ENCODE measurements at places on chromosomes 11 and 22. TPM values are rescaled to one million over a fixed set of nuclear protein-coding genes. Genes with fewer than 3 reads are reported as not detected.

GRCh38 chr11:72975778-72976521, 161.7 kb downstream of the ATG16L2 start:
- peak; percentile 87 for DNase-seq

GRCh38 chr11:92558323-92558722, 333.7 kb downstream of the FAT3 start:
- DNase-seq, result no peak

ART5 gene
- total RNA-seq, result not detected

GRCh38 chr11:111978028-111978771, 41.1 kb downstream of the DIXDC1 start:
- DNase-seq, result peak; percentile 72

GRCh38 chr11:128715691-128716561, 22.1 kb downstream of the FLI1 start:
- DNase-seq, result no peak

DNA sequence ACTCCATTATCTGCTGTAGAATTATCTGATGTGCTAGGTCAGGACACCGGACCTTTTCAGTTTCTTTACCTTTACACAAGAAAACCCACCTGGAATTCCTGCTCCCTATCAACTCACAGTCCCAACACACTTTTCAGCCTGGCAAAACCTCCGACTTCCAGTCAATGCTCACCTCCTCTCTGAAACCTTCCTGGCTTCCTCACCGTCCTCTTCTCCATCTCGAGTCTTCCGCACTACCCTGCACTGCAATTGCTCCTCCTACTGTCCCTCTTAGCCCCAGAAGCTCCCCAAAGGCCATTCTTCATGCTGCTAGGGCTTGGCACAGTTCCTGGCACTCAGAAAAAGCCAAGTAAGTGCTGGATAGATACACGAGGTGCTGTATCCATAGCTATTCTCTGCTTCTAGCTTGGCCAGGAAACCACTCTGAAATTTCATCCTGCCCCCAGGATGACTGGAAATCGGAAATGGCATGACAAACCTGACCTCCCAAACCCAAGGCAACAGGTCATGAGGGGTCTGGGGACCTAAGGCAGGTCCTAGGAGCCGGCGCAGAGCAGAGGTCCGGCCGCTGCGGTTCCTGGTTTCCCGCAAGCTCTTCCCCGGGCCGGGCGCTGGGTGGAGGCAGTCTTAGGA, 702 bp downstream of the SYN3 start:
- DNase-seq, result no peak

DNA sequence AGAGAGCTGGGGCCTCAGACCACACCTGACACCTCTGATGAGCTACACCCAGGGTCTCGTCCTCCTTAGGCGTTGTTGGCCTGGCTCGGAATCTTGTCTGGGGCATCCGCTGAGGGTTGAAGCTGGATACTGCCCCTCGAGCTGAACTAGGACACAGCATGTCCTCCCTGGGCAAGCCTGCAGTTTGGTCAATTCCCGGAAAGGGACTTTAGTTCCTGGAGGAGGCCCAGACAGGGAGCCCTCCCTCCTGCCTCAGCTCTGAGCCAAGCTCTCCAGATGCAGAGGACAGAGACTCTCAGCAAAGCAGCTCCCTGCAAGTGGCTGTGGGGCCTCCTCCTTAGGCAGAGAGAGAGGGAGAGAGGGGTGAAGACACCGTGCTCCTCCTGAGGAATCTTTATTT, 4.9 kb downstream of the APOL3 start:
- DNase-seq, result no peak

- no peak for DNase-seq
Measured at GRCh38 chr11:90700789-90701439, 478.1 kb upstream of the CHORDC1 start.

GRCh38 chr22:45880091-45880715, 96.8 kb downstream of the WNT7B start:
- DNase-seq, result no peak

- DNase-seq, result peak; percentile 47
Measured at GRCh38 chr11:102204174-102204573, 93.9 kb downstream of the YAP1 start.

DNA sequence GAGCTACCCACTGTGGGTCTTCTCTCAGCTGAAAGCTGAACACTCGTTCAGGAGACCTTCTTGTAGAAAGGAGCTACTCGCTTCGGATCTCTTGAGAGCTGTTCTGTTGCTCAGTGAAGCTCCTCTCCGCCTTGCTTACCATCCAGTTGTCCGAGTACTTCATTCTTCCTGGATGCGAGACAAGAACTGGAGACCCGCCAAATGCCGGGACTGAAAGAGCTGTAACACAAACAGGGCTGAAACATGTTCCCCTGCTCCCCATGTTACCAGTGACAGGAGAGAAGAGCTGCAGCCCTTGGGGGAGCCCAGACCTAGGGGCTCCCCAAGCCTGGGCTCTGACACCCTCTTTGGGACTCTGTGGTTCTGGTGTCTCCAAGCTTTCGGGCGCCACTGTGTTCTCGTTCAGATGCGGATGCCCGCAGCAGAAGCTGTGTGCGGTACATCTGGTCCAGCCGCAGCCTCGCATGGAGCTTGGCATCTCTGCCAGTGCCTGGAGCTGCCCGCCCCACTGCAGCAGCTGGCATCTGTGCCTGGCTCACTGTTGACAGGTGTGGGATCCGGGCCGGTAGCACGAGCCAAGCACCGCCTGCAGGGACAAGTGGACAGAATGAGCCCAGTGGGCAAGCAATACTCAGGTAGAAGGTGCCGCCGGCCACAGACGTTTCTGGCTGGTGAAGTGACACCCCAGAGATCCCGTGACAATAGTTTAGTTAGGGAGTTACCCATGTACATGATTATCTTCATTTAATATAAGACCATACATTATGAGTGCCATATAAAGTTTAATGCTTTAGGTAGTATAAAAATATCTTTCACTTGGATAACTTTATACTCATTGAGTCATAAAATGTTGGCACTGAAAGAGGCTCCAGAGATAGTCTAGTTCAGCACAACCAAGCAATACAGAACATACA, 49.1 kb downstream of the EMSY start:
- no peak for DNase-seq

NCF4 gene
- not detected for total RNA-seq

DNA sequence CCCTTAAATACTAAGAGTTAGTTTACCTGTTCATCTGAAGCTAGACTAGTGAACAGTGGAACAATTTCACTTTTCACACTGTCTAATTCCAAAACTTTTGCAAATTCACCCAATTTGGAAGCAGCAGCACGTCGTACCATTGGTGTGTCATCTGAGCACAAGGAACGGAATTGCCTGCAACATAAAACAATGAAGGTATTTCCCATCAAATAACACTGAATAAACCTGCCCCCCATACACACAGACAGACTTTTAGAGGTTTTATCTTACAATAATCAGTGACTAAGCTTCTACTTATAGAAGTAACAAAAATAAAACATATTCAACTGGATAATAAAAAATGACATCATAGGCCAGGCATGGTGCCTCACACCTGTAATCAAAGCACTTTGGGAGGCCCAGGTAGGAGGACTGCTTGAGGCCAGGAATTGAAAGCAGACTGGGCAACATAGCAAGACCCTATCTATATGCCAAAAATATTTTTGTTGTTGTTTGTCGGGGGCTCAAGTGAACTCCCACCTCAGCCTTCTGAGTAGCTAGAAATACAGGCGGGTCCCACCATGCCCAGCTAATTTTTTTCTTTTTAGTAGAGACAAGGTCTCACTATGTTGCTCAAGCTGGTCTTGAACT, 6.3 kb downstream of the PPP2R1B start:
- no peak for DNase-seq

OR4D11 gene
- total RNA-seq, result not detected

- DNase-seq, result no peak
Measured at GRCh38 chr11:123233280-123233974, 38.4 kb upstream of the CLMP start.

DNA sequence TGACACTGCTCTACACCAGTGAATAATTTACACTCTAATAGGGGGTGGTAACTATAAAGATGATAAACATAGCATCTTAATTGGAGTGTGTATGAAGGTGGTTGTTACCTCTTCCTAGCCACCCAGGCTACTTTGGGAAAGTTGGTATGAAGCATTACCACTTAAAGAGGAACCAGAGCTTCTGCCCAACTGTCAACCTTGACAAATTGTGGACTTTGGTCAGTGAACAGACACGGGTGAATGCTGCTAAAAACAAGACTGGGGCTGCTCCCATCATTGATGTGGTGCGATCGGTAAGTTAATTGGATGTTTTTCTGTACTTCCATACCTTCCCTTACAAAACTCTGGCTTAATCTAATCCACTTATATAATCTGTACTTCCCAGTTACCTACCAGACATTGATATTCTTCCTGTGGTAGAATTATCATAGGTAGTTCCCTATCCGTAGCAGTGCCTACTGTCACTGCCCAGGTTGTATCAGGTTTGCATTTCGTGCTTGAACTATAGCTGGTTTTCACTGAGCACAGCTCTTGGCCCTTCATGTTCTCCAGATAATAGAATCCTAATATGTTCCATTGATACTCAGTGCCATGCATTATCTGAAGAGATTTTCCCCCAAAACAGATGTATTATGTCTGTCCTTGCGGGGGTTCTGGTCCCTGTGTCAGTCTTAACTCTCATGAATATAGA, 2.2 kb downstream of the RPL27A start:
- DNase-seq, result no peak

GRCh38 chr22:21939461-21939913, 13.2 kb downstream of the PPM1F start:
- DNase-seq, result no peak

- DNase-seq, result no peak
Measured at GRCh38 chr11:109956124-109956793, 136.9 kb upstream of the ZC3H12C start.

DNA sequence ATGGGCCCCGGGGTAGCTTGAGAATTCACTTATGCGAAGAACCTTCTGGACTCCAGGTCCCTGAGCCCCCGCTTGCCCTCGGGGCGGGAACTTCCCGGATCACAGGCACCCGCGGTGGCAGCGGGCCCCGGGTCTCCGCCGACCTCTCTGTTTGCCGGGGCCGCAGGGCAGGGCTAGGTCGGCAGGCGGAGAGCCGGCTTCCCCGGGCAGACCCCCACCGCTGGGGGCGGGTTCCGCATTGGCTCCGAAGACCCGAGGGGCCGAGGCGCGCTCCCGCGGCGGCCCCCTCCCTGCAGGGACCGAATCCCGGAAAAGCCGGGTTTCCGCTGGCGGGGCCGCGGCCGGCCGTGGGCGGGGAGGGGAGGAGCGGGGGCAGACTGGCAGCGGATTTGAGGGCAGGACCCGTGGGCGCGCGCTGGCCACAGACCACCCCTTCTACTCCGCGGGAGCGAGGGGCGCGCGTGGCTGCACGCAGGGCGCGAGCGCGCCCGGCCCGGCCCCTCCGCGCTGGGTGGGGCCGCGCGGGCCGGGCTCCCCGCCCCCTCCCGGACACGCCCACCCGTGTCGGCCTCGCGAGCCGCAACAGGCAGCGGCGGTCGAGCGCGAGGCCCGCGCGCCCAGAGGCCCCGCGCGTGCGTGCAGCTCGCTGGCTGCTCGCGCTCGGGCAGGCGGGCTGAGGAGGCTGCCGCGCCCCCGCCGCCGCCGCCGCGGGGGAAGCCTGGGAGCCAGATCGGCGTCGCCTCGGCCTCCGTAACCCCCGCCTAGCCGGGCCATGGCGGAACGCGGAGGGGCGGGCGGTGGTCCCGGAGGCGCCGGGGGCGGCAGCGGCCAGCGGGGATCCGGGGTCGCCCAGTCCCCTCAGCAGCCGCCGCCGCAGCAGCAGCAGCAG, at the start of gene PACS1:
Gene PACS1, plus strand, starts transcription at position 558 of the 889 bp plus-strand sequence. Its CDS starts 215 bp downstream, at position 773.
- no peak for DNase-seq

GRCh38 chr22:24728790-24729637, 45.5 kb downstream of the PIWIL3 start:
- DNase-seq, result peak; percentile 11

DNA sequence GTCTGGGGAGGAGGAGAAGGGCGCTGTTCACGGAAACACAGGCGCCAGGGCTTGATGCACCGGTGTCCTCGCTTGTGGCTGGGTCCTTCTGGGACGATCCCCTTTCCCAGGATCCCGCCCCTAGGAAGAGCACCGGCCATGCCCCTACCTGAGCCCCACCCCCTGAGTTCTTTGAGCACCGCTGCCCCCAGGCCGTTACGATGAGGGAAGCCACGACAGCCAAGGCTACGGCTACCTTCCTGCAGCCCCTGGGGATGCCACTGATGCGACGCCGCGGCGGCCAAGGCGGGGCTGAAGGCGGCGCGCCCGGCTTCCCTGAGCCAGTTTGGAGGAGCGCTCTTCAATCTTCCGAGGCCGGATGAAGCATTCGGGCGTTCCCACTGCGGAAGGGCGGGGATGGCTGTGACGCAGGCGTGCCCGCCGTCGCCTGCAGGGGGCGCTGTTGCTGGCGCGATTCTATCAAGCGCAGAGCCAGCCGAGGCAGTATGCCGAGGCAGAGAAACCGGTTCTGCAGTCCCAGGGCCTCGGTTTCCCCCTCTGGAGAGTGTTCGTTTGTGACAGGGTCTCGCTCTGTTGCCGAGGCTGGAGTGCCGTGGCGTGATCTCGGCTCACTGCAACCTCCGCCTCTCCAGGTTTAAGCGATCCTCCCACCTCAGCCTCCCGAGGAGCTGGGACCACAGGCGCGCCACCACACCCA, 9.7 kb upstream of the NEFH start:
- DNase-seq, result peak; percentile 61

CEND1 gene
- not detected for total RNA-seq

PTPRJ gene
- total RNA-seq, result 1.6 TPM

DNA sequence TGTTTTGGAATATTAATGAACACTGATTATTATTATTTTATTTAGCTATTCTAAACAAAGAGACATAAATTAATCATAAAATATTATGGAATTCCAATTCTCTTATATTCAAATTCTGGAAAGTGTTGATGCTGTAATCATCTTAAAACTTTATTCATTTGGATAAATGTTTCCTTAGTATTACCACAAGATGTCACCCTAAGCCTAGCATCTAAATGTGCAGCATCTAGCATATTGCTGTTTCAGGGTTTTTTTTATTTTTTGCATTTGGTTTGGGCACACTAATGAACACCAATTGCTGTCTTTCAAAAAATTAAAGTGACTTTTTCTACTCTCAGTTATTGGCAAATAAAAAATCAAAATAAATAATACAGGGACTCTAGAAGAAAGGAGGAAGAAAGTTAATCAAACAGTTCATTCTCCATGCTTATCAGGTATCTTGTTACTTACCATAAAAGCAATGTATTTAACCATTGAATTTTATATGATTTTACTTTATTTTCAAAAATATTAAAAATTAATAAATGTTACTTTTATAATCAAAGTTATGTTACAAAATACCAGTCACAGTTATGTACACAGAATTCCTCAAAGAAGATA, 31.8 kb downstream of the DLG2 start:
- peak; percentile 50 for DNase-seq

DNA sequence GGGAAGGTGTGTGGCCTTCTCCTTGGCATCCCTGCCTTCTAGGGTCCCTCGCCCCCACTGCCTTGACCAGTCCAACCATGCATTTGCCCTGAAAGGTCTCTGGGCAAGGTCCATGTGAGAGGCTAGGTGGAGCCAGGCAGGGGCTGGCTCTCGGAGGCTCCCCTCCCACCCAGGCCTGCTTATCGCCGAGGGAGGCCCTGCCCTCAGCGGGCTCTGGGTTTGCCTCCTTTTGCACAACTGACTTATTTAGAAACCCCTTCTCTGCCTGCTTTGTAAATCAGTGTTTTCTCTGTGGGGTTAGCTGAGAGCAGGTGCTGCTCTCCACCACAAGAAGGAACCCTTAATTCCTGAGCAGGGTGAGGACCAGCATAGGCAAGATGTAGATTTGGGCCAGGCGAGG, 47.7 kb downstream of the CD82 start:
- DNase-seq, result no peak

GRCh38 chr22:47918276-47918921, 1155.9 kb downstream of the TBC1D22A start:
- DNase-seq, result no peak

Data from bronchial epithelial cell (primary cell).